ENCODE measurements at places on chromosomes 1 and 21.

- peak; percentile 95 for DNase-seq
Measured at GRCh38 chr21:31558962-31559367, 100.5 kb upstream of the SOD1 start.

- peak; percentile 50 for DNase-seq
Measured at GRCh38 chr1:67978890-67979516, 71.4 kb downstream of the DIRAS3 start.

- no peak for DNase-seq
Measured at GRCh38 chr1:150514260-150514659, 1.3 kb upstream of the FALEC start.

GRCh38 chr1:60583696-60584095 lies 498.7 kb upstream of the NFIA start:
- no peak for DNase-seq

DNA sequence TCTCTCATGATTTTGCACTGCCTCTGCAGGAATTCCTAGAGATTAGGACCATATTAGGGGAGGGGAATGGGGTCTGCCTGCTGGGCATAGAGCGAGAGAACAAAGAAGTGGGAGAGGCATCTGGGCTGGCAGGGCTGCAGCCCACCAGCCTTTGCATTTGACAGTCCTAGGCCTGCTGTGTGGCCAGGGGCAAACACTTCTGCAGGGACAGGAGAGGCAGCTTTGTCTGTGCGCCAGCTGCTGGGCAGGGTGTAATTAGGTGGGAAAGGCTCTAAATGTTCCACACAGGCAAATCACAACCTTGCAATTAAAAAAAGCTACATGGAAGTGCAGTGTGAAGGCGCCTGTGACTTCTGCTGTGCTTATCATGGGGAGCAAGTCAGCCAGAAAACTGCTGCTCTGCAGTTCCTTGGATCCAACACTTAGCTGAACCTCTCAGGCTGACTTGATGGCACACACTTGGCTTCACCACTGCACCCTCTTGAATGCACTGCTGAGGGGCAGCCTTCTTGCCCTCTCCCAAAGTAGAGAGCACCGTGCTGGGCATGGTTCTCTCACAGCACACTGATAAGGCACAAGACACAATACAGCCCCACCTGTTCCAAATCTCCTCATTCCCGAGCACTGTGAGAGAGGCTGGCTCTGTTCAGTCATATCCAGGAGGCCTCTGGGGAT lies 73.6 kb upstream of the TLR5 start:
- DNase-seq = no peak

GRCh38 chr1:61674221-61674620 lies 50.7 kb downstream of the TM2D1 start:
- DNase-seq = no peak

GRCh38 chr1:8825985-8826481 lies 8.6 kb upstream of the RERE start:
- DNase-seq = no peak

- no peak for DNase-seq
Measured at GRCh38 chr1:231544943-231545592, 16.6 kb downstream of the TSNAX start.

DNA sequence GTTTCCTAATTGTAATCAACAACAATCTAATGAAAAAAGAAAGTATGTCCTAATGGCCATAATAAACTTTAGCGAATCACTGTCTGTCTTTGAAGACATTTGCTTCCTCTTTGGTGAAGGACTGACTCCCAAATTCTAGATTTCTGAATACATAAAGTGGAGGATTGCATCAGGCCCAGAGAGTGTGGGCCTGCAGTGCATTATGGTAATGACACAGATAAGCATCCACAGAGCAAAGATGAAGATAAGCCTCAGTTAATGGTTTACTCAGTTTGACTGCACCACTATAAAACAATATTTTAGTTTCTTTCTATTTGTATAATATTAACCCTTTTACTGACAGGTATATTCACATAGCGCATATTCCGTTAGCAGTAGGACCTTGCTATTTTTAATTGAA lies 365.5 kb downstream of the KCTD3 start:
- DNase-seq = no peak

DNA sequence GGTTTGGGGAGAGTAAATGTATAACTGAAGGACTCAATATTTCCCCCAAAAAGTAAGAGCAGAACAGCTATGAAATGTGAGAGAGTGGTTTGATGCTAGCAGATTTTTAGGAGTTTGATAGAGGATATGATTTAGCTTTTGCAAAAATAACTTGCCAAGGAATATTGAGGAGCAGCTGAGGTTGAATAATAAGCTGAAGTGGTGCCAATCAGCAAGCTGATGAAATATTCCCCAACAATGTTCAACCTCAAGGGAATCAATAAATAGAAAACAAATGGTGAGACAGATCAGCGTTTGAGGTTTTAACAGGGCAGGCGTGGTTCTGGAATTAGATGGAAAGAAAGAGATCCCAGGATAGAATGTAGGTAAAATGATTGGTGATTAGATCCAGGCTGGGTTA lies 413.4 kb upstream of the ADAMTS5 start:
- no peak for DNase-seq

- no peak for DNase-seq
Measured at GRCh38 chr1:247175458-247175857, 3.6 kb upstream of the ZNF124 start.

GRCh38 chr1:63943393-63943792 lies 169.6 kb downstream of the ROR1 start:
- no peak for DNase-seq

- no peak for DNase-seq
Measured at GRCh38 chr1:147760481-147761260, at the start of gene GJA5. TSS of gene GJA5 (minus strand) at chr1:147760602. CDS start at chr1:147759238, 1,364 bp downstream.

- no peak for DNase-seq
Measured at GRCh38 chr1:186144505-186144904, 230.5 kb downstream of the TPR start.

DNA sequence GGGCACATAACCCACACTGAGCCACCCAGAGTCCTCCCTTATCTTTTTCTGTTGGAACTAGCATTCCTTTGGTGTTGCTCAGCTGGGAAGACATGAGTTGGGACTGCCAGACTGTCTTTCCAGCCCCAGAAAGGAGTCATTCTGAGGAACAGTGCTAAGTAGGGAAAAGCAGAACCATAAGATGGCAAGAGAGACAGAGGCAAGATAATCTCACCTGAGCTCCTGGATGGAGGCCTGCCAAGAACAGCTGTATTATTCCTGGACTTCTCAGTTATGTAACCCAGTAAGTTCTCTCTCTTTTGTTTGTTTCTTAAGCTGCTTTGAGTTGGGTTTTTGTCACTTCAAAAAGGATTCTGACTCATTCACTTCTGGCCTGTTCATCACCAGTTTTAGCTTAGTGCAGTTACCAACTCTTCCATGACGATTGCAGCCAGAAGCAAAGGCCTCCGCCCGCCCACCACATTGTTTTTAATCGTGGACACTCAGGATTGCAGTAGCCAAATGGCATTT lies 134.4 kb downstream of the OMA1 start:
- DNase-seq = no peak

DNA sequence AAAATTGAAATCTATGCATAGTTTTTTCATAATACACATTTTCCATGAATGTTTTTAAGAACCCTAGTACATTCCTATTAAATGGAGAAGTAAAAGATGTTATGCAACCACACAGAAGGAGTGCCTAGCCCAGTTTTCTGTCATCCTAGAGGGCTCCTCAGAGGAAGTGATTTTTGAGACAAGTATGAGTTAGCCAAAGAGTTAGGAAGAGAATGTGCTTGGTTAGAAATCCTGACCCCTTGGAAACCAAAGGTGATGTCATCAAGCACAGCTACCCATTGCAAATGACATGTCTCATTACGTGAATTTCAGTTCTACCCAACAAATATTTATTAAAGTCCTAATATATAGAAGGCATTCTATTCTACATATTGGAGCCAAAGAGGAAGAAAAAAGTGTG lies 88.9 kb upstream of the TNFSF4 start:
- no peak for DNase-seq

Data from NCI-H146 (cell line).